ENCODE measurements at places on chromosomes 6 and 20. TPM values are rescaled to one million over a fixed set of nuclear protein-coding genes. Genes with fewer than 3 reads are reported as not detected.

GRCh38 chr6:77633993-77634715 lies 18.7 kb upstream of the MEI4 start:
- H3K27me3 ChIP-seq, result no peaks in the 10 kb centered on the region
- H3K4me1 ChIP-seq, result no peaks in the 10 kb centered on the region
- H3K4me3 ChIP-seq, result no peak overlapping the region
- H3K27ac ChIP-seq, result no peak overlapping the region

- no peak overlapping the region for H3K27ac ChIP-seq
- no peaks in the 10 kb centered on the region for H3K27me3 ChIP-seq
- H3K4me3 ChIP-seq, result no peak overlapping the region
- DNase-seq, result no peak
- H3K36me3 ChIP-seq, result no peaks in the 10 kb centered on the region
These were observed 88.4 kb downstream of the PXDC1 start for GRCh38 chr6:3663081-3663480.

GRCh38 chr6:146582857-146583256 lies 15.9 kb upstream of the ADGB start:
- DNase-seq, result peak; percentile 30
- no peak overlapping the region for H3K4me3 ChIP-seq
- H3K4me1 ChIP-seq, result no peaks in the 10 kb centered on the region

DNA sequence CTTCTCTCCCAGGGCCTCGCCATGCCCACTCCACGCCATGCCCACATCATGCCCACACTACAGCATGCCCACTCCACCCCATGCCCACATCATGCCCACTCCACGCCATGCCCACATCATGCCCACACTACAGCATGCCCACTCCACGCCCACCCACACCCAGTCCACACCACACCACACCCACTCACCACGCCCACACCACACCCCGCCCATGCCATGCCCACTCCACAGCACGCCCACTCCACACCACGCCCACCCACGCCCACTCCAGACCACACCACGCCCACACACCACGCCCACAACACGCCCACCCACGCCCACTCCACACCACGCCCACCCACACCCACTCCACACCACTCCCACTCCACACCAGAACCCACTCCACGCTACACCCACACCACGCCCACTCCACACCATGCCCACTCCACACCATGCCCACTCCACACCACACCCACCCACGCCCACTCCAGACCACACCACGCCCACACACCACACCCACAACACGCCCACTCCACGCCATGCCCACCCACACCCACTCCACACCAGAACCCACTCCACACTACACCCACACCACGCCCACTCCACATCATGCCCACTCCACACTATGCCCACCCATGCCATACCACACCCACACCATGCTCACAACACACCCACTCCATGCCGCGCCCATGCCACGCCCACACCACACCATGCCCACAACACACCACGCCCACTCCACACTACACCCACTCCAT lies 88.6 kb downstream of the ERMARD start:
- no peaks in the 10 kb centered on the region for H3K36me3 ChIP-seq
- no peaks in the 10 kb centered on the region for H3K27me3 ChIP-seq
- H3K27ac ChIP-seq, result no peak overlapping the region
- no peak overlapping the region for H3K4me3 ChIP-seq
- no peaks in the 10 kb centered on the region for H3K4me1 ChIP-seq

DNA sequence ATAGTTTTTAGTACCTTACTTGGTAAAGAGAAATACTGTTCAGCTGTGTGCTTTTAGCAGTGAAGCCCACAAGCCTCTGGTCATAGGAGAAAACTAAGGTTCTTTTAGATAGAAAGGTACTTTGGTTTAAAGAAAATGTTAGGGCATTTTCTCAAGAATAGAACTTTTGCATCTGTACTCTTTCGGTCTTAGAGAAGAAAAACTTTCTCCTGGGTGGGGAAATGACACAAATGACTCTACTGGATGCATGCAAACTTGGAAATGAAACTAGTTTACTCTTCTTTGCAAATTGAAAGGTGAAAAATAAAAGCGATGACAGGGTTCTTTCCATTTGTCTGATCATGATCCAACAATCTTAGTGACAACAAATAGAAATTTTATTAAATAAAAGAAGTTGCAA lies 2.1 kb upstream of the TMEM217 start:
- no peaks in the 10 kb centered on the region for H3K36me3 ChIP-seq
- peaks cover 6% of the 10 kb centered on the region for H3K4me1 ChIP-seq
- no peak overlapping the region for H3K4me3 ChIP-seq
- no peak overlapping the region for H3K27ac ChIP-seq
- no peaks in the 10 kb centered on the region for H3K27me3 ChIP-seq

DNA sequence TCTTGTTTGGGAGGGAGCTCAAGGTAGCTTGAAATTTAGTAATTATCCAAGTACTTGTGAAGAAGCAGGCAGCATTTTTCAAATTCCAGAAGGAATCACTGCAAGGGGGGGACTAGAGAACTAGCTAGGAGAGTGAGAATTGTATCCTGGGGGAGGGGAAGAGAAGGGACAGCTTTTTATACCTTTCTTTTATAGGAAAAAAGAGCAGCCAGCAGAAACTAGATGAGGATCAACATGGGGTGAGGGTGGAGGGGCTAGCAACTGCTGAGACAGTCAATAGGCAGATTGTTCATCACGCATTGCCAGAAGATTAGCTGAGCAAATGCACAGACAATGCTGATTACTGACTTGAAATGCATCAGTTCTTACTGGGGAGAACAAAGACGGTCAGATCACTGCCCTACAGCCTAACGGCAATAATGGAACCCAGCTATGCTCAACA lies 514.3 kb upstream of the CITED2 start:
- no peak overlapping the region for H3K27ac ChIP-seq
- H3K27me3 ChIP-seq, result no peaks in the 10 kb centered on the region
- H3K4me3 ChIP-seq, result no peak overlapping the region
- H3K4me1 ChIP-seq, result no peaks in the 10 kb centered on the region

DNA sequence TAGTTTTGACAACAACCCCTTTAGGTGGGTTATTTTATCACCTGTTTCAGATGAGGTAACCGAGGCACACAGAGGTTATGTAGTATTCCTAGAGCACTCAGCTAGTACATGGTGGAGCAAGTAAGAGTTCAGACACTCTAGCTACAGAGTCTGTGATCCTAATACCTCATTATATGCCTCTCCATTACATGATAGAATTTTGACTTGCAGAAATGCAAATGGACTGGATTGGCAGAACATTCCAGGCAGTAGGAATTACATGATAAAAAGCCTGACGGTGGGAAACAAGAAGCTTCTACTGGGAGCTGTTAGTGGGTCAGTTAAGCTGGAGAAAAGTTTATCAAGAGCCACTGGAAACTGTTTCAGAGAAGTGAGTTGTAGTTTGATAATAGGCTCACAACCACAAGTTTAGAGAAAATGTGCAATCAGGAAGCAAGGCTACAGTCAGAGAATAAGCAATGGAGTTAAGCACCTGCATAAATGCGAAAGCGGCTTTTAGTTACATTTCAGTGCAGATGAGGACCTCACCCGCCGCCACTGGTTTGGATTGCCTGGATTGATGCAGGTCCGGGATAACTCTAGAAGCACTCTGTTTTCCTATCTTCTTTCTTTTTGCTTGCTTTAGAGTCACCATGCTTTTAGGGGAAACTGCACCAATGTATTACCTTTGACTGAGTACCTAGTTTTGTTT lies 34.7 kb upstream of the MYLK2 start:
- H3K4me1 ChIP-seq, result no peaks in the 10 kb centered on the region
- DNase-seq, result no peak
- H3K27ac ChIP-seq, result no peak overlapping the region
- no peak overlapping the region for H3K4me3 ChIP-seq

GRCh38 chr20:6636209-6637159 lies 131.0 kb upstream of the BMP2 start:
- H3K4me3 ChIP-seq, result no peak overlapping the region
- H3K4me1 ChIP-seq, result peaks cover 11% of the 10 kb centered on the region
- H3K36me3 ChIP-seq, result no peaks in the 10 kb centered on the region
- DNase-seq, result peak; percentile 31
- peak overlapping the region; percentile 7 for H3K27ac ChIP-seq

DNA sequence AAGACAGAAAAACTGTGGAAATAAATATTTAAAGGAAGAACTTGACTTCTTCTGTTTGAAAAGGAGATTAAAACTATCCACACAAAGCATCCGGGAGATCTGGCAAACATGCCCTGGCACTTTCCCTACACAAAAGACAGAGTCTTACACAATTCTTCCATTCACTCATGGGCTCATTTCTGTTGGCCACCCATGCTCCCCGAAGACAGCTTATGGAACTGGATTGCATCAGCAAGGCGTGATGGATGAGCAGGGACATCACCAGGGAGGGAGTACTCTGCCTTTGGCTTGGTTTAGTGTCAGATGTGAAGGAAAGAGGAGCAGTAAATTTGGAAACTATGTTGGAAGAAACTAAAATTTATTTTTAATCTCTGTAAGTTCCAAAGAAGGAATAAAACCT lies 379.3 kb downstream of the CD109 start:
- H3K4me3 ChIP-seq, result no peak overlapping the region
- no peak for DNase-seq

- DNase-seq, result peak; percentile 70
- H3K4me1 ChIP-seq, result peaks cover 10% of the 10 kb centered on the region
- H3K27ac ChIP-seq, result peak overlapping the region; percentile 91
- H3K27me3 ChIP-seq, result no peaks in the 10 kb centered on the region
These were observed 3.4 kb upstream of the ZNF292 start for GRCh38 chr6:87151781-87152525.

- no peak overlapping the region for H3K4me3 ChIP-seq
- no peak for DNase-seq
- no peaks in the 10 kb centered on the region for H3K4me1 ChIP-seq
- H3K27me3 ChIP-seq, result no peaks in the 10 kb centered on the region
- no peaks in the 10 kb centered on the region for H3K36me3 ChIP-seq
- H3K27ac ChIP-seq, result no peak overlapping the region
These were observed 11.7 kb upstream of the SIRPG start for GRCh38 chr20:1669304-1669703.

GRCh38 chr20:64040231-64041039 lies 4.5 kb downstream of the C20orf204 start:
- H3K27ac ChIP-seq, result no peak overlapping the region
- H3K4me3 ChIP-seq, result no peak overlapping the region
- H3K4me1 ChIP-seq, result peaks cover 29% of the 10 kb centered on the region
- DNase-seq, result no peak

DNA sequence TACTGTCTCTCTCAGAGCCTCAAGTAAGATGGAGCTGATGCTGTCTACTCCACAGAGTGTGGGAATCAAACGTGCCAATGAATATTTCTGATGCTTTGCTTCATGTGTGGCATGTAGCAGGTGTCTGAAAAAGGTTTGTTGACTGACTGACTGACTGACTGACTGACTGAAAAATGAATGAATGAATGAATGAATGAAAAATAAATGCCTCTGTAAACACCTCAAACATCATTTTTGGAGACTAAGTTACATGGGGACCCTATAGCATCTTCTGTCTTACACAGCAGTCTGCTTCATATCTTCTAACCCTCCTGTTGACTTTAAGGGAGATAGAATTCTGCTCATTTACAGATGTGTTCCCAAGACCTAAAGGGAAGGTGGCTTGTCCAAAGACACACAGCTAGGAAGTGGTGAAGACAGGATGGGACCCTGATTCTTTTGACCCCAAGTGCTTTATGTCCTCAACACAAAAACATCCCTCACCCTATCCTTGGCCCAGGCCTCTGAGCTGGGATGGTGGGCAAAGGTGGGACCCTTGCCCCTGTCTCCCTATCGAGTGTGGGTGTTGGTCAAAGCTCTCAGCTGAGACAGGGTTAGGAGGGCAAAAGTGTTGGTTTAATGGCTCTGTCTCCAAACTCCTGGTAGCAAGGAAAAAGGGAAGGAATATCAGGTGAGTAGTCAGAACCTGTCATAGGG lies 104.4 kb downstream of the TOX2 start:
- no peak overlapping the region for H3K4me3 ChIP-seq
- H3K27ac ChIP-seq, result peak overlapping the region; percentile 83
- no peaks in the 10 kb centered on the region for H3K27me3 ChIP-seq
- H3K4me1 ChIP-seq, result peaks cover 54% of the 10 kb centered on the region
- no peaks in the 10 kb centered on the region for H3K36me3 ChIP-seq

GRCh38 chr6:151822252-151823111 lies 15.0 kb downstream of the ESR1 start:
- no peaks in the 10 kb centered on the region for H3K4me1 ChIP-seq
- no peaks in the 10 kb centered on the region for H3K27me3 ChIP-seq
- H3K27ac ChIP-seq, result no peak overlapping the region
- peak; percentile 28 for DNase-seq
- H3K4me3 ChIP-seq, result no peak overlapping the region

DNA sequence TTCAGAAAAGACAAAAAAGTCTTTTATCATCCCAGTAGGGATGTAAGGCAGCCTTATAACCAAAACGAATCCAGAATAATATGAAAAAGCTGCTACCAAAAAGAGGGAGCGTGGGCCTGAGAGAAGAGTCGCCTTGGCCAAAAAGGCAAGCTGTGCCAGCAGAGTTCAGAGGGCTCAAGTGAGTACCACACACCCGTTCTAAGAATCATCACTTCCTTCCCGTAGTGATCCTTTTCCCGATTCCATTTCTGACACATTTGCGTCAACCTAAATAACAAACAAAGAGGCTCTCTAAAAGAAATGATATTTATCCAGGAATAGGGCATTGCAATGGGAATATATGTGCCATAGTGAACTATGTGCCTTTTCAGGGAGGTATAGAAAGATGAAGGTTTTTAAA lies 3.8 kb upstream of the TMEM181 start:
- no peaks in the 10 kb centered on the region for H3K36me3 ChIP-seq
- H3K27ac ChIP-seq, result no peak overlapping the region
- no peaks in the 10 kb centered on the region for H3K27me3 ChIP-seq
- H3K4me3 ChIP-seq, result no peak overlapping the region
- peaks cover 17% of the 10 kb centered on the region for H3K4me1 ChIP-seq
- DNase-seq, result no peak

DNA sequence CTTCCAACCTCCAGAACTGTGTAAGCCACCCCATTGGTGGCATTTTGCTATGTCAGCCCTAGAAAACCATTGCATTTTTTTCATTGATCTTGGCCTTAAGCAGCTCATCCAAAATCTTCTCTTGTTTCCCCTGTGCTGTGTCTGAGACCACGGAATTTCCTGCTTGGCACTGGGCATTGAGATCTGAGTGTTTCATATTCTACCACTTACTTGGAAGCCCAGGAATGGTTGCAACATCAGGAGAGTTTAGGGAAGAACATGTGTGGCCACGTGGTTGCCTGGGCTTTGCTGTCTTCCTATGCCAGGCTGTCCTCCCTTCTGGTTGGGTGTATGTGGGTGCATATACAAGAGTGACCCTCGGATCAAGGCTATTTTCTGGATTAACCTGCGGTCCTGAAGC lies 139.3 kb upstream of the PMEPA1 start:
- H3K27me3 ChIP-seq, result no peaks in the 10 kb centered on the region
- DNase-seq, result no peak
- no peaks in the 10 kb centered on the region for H3K36me3 ChIP-seq

DNA sequence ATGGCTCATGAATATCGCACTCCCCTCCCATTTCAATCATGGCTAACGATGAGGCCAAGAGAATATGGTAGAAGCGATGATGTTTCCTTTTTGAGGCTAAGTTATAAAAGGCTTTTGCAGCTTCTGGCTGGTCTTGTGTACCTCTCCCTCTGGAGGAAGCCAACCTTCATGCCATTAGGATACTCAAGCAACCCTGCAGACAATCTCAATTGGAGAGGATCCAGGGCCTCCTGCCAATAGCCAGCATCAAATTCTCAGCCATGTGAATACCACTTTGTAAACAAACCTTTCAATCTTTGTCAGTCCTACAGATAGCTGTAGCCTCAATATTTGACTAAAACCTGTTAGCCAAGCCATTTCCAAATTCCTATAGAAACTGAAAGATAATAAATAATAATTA lies 738.4 kb downstream of the KIF16B start:
- H3K36me3 ChIP-seq, result no peaks in the 10 kb centered on the region
- no peaks in the 10 kb centered on the region for H3K4me1 ChIP-seq
- DNase-seq, result no peak
- no peak overlapping the region for H3K4me3 ChIP-seq
- H3K27ac ChIP-seq, result no peak overlapping the region

Gene SAMD3
- not detected for total RNA-seq

Gene TRIM26
- 19.5 TPM for total RNA-seq

Gene TGM2
- 18.7 TPM for total RNA-seq

Gene GLP1R
- total RNA-seq, result not detected

Gene RCAN2
- 7.6 TPM for total RNA-seq

Measured in transverse colon (tissue), 4 donors.